ENCODE measurements at places on chromosomes 7 and 10.

- DNase-seq: no peak
Measured at GRCh38 chr7:152523916-152524315, 88.1 kb upstream of the KMT2C start.

- DNase-seq: no peak
Measured at GRCh38 chr7:100215895-100216294, 3.9 kb upstream of the PVRIG start.

GRCh38 chr7:121411597-121411979 is 15.5 kb upstream of the FAM3C start:
- no peak for DNase-seq

DNA sequence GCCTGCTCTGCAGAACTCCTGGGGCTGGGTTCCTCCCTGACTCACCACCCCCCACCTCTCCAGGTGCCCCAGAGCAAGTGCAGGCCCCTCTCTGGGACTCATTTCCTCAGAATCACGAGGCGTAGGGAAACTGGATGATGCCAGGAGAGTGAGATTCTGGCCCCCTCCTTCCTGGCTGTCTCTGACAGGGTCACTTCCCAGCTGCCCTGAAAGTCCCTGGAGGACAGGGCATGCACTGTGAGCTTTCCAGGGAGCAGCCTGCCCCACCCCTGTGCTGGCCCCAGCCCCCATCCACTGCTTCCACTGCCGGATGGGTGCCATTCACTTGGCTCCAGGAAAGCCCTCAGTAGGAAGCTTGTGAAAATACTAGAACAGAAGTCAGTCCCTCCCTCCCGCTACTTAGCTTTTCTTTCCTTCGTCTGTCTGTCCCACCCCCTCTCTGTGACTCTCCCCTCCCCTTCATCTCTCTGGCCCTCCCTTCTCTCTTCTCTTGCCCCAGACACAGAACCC is 10.4 kb downstream of the TACR2 start:
- no peak for DNase-seq

DNA sequence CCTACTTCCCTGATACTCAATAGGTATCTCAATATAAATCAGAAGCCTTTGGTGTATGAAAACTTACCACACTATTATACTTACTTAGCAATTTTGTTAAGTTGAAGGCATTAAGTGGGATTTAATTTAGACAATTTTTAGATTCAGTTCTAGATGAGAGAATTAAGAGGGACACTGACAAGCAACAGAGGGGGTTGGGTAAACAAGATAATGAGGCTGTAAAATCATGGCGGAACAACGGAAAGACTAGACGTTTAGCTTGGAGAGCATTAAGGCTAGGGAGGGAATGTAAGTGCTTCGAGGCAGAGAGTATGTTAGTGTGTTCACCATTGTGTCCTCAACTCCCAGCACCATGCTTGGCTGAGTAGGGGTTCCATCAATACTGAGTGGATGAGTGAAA is 71.3 kb downstream of the DENND11 start:
- DNase-seq: no peak

DNA sequence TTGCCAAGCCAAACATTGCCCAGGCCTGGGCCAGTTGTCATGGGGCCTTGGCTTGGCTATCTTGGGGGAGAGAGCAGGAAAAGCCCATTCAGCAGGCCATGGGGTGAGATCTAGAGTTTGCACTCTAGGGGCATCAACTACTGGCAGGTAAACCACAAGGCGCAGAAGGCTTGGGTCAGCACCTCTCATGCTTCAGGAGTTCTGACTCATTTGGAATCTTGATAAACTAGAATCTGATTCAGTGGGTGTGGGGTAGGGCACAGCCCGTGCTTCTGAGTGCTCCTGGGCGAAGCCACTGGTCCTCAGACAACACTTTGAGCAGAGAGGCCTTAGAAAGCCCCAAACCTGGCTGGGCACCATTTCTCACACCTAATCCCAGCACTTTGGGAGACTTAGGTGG is 81.1 kb downstream of the RGS10 start:
- DNase-seq: no peak

All from Panc1 (cell line).